CD8-positive, alpha-beta T cell (primary cell): ENCODE measurements at places on chromosomes 16 and 17. TPM values are rescaled to one million over a fixed set of nuclear protein-coding genes. Genes with fewer than 3 reads are reported as not detected.

GRCh38 chr17:39318636-39319035 is 82.8 kb downstream of the FBXL20 start:
- no peak for DNase-seq

DNA sequence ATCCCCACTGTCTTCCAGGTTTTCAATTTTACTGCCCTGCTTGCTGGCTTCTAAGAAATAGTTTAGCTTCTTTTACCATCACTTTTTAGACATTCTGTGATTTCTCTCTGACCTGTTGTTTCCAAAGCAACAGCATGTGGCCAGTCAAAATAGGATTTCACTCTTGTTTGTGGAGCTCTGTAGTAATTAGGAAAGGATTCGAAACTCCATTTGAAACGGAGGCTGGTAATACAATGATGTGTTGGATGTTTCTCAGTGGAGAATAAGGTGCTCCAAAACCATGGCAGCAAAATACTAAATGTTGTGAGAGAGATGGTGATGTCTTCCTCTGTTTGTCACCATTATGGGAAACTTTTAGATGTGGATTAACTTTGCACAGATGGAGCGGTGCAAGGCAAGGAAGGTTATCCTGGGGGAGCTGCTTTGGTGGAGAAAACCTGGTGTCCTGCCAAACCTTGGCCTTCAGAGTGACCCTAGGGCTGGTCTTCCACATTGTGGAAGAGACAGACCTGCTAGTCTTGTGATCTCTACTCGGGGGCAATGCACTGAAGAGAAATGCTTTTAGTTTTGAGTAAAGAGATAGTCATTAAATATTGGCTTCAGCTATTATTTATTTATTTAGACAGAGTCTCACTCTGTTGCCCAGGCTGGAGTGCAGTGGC is 79.4 kb downstream of the PRKCA start:
- DNase-seq, result no peak

The SRCIN1 gene
- 0.47 TPM for total RNA-seq

The HSDL1 gene
- total RNA-seq, result 8.7 TPM

- DNase-seq, result no peak
Observed at GRCh38 chr16:4212934-4213296, 29.0 kb downstream of the SRL start.

- no peak for DNase-seq
Observed at GRCh38 chr17:44530896-44531418, 26.3 kb upstream of the FZD2 start.

DNA sequence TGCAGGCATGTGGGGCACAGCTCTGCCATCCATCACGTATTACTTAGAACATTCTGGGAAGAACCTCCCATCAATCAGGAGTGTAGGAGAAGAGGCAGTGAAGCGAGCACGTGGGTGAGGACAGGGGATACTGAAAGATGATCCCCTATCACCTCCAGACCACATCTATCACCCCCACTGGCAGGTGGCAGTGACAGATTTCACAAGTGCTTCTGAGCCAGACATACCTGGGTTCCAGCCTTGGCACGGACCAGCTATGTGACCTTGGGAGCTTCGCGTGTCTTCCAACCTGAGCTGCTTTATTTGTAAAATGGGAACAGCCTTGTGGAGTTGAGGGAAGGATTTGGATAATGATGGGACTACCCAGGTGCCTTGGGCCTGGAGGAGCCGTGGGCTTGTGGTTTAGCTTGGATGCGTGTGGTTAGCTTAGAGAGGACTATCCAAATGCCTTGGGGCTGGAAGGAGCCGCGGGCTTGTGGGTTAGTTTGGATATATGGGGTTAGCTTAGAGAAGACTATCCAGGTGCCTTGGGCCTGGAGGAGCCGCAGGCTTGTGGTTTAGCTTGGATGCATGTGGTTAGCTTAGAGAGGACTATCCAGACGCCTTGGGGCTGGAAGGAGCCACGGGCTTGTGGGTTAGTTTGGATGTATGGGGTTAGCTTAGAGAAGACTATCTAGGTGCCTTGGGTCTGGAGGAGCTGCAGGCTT is 206.4 kb downstream of the ENGASE start:
- no peak for DNase-seq

DNA sequence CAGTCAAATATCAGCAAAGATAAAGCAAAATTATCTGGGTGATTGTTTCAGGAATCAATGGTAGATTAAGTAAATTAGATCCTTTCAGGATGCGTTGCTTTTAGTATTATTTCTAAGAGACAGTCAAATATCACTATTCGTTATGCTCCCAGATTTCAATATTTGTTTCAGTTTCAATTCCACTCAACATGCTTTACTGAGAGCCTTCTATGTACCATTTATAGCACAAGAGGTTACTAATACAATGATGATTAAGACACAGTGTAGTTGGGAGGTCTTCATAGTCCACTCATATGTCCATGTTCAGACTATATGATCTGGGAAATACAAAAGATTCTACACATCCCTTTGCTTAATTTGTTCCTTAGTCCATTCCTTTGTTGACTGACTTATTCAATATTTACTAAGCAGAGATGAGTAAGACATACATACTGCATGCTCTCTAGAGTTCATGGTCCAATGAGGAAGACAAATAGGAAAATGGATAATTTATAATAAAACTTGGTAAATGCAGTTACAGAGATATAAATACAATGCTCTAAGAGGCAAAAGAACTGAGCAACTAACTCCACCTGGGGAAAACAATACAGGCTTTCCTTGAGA is 88.2 kb upstream of the NOG start:
- DNase-seq, result no peak

The RNF167 gene
- total RNA-seq, result 52.2 TPM
